ENCODE measurements at places on chromosomes 4 and X. TPM values are rescaled to one million over a fixed set of nuclear protein-coding genes. Genes with fewer than 3 reads are reported as not detected.
A peak's percentile ranks its signal among the peaks of the same experiment; 100 is the strongest.

DNA sequence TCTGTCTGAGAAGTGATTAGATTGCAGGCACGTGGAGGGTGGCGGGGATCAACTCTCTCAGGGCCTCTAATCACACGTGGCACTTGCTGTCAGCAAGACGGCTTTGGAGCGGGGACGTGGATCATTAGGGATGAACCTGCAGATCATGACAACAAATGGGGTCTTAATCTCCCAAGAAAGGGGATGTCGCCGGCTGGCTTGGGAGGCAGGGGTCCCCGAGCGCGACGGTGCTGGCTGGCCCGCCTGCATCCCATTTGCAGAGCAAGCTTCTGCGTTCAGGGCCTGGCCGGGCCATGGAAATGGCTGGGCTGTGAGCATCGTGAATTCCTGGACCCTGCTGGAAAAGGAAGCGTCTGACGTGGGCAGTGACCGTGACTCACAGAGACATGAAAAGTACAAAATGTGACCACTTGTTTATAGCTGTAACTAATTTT, 85.1 kb upstream of the SHOX start:
- no peak for DNase-seq

DNA sequence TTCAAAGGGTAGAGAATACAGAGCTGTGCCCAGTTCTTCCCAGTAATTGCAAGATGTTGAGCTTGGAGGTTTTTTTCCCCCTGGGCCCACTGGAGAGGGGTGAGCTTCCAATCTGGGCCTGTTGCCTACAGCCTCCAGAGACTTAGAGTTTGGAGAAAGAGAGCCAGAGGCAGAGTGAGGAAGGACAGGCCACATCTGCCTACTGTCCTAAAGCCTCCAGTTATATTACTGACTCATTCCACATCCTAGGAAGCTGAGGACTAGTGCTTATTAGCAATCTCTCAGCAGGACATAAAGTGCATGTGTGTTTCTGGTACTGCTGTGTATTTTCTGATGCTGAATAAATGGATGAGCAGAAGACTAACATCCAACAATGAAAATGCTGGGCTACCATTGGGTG, 181.0 kb upstream of the MAMLD1 start:
- DNase-seq = no peak

Gene HTN3
- not detected for total RNA-seq

DNA sequence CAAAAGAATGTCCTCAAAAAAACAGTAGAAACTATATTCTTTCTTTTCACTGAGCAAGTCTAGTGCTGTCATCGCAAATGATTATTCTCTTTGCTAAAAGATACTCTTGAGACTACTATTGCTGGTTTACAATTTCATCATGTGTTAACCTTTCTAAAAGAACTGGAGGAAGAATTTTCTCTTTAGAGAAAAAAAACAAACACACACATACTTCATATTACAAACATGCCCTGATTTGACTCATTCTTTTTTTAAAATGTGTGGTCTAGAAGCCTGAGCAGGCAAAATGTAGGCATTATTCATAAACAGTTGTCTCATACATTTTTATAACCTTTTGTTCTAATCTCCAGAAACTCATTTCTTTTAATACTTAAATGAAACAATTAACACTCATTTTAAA, 60.6 kb upstream of the FAT4 start:
- peak; percentile 18 for DNase-seq

DNA sequence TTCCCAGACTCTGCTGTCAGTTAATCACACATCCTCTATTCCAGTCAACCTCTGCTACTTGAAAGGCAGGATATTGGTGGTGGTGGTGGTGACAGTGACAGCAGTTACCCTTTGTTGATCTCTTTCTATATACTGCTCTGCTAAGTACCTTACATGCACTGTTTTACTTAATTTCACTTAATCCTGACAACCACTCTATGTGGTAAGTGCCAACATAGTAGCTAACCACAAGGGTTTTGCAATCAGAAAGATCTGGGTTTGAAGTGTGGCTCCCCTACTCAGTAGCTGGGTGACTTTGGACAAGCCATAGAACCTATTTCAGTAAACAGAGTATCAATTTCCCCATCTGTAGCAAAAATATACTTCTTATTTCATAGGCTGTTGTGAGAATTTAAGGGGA, 24.2 kb upstream of the F9 start:
- no peak for DNase-seq

Gene MAGEA12
- total RNA-seq = not detected

Gene SLC9B1
- total RNA-seq = 1.2 TPM

Gene FAM184B
- not detected for total RNA-seq

DNA sequence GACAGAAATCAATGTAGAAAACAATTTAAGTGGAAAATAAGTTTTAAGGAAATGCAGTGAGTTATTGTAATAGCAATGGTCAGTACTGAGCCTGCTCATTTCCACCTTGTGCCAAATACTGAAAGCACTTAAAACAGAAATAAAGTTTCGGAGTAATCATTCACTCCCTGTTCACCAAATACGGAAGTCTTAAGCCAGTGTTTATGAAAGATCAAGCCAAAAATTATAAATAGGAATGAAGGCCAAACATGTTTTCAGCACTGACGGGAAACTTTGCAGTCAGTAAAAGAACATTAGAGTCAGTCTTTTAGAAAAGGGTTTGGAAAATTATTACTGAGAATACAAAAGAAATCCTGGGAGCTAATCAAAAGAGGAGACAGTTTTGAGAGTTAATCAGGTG, 178.6 kb downstream of the DMD start:
- no peak for DNase-seq

DNA sequence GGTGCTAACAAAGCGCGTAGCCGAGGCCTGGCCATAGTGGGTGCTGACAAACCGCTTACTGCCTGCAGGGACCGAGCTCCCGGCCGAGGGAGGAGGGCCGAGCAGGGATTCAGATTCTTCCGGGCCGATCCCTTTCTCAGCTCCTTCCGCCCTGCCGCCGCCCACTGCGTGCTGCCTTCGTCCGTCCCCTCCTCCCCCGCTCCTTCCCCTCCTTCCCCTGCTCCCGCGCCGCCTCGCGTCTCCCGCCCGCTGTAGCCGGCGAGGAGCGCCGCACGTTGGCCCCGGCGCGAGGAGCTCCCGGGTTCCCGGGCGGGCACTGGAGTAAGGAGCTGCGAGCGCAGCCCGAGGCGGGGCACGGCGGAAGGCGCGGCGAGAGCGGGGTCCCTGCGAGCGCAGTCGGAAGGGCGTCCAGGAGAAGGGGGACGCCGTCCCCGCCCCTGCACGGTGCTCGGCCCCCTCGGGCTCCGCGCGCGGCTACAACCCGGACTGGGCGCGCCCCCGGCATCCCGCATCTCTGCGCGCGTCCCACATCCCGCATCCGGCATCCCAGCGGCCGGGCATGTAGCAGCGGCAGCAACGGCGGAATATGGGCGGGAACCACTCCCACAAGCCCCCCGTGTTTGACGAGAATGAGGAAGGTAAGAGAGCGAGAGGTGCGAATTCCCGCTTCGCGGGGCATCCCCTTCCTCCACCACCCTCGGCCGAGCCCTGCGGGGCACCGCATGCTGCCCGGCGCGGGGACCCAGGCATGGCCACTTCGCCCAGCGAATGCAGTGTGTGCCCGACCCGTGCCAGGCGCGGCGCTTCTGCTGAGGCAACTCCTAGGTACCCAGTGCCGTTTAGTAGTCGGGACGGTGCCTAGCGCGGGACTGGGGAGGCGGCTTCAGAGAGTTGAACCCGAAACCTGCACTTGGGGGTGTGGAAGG, at the start of gene STK32B:
STK32B (plus strand) TSS at position 203 of the 926 bp plus-strand sequence.
- DNase-seq = peak; percentile 64

DNA sequence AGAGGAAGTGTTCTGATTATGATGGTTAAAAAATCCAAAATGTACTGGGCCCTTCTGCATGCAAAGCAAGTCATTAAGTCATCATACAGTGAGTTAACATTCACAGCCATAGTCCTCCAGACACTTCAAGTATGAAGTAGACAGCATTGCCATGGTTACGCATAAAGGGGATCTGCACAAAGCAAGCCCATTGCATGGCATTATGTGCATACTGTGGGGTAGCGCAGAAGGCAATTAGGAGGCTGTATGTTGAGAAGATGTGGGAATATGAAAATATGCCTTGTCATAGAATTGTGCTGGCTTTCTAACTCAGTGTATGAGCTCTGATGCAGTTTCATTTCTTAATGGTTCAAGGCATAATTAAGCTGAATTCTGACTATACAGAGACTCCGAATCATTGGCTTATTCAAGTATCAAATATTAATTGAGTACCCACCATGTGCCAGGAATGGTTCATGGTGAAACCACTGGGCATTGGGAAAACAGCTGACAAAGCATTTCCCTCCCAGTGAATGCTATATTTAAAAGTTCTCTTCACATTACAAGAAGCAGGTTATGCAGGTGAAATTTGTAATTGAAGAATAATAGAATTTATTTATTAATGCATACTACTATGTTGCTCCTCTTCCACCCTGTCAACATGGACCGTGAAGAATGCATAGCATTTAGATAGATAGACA, 588.9 kb downstream of the ZNF674 start:
- DNase-seq = no peak

Measured in fibroblast of the aortic adventitia (primary cell).